ENCODE measurements at places on chromosomes 6 and 20. TPM values are rescaled to one million over a fixed set of nuclear protein-coding genes. Genes with fewer than 3 reads are reported as not detected.

DNA sequence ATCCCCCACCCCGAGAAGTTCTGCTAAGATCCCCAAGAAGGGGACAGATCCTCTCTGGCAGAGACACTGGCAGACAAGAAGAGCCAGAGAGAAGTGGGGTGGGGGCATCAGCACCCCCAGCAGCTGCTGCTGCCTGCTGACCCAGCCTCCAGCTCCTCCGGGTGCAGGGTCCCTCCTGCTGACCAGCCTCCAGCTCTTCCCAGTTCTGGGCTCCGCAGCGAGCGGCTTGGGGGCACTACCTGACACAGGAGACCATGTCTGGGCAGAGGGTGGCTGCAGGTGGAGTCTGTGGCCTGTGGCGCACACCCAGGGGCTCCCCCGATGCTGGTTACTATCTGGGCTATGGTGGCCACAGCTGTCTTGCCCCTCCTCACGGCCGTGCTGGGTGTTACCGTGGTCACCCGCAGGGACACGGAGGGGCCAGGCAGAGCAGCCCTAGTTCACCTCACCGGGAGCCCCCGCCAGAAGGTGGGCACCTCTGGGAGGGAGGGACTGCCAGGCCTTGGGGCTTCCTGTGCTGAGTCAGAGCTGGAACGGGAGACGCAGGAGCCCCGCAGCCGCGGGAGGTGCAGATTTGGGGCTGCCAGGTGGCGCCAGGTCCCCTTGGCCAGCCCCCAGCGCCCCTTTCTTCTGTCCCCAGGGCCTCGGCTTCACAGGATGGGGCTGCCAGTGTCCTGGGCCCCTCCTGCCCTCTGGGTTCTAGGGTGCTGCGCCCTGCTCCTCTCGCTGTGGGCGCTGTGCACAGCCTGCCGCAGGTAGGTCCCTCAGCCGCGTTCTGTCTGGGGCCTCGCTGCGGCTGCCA, 630 bp downstream of the LIME1 start:
- no peak for DNase-seq

DNA sequence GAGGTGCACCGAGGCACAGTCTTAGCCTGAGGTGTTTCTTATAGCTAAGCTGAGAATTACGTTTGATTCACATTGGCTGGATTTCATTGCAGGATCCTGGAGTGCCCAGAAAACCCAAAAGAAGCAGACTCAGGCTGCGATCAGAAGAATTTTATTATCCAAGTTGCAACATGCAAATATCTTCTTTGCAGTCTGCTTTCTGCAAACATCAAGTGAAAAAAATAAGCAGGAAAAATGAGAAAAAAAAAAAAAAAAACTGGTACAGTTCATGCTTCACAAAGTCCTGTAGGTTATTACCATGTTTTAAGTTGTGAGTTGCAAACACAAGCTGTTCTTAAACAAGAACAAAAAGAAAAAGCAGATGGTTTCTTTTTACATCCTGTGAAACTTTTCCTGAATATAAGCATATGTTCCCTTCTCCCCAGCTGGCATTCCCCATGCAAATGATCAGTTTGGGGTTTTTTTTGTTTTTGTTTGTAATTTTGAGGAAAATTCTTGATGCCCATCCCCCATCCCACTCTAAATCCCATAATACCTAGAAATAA, 349.0 kb downstream of the CBLN4 start:
- no peak for DNase-seq

GRCh38 chr6:56368491-56368890, 121.1 kb upstream of the COL21A1 start:
- DNase-seq: no peak

GRCh38 chr6:159163901-159164370, 5.3 kb upstream of the FNDC1 start:
- no peak for DNase-seq

DNA sequence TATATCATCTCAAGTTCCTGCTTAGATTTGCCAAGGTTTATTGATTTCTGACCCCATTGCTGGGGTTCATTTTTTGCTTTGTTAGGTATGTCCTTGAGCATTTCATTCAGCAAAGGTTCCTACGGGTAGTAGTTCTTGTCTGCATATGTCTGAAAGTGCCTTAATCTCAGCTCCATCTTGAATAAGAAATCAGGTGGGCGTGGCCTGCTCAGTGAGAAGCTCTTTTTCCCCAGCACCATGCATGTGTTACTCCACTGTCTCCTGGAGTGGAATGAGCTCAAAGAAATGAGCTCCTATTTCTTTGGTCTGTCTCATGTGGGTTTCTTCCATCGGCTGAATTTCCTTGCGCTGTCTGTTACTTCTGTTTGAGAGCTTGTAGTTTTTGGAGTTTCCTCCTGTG, 201.9 kb downstream of the QKI start:
- no peak for DNase-seq

DNA sequence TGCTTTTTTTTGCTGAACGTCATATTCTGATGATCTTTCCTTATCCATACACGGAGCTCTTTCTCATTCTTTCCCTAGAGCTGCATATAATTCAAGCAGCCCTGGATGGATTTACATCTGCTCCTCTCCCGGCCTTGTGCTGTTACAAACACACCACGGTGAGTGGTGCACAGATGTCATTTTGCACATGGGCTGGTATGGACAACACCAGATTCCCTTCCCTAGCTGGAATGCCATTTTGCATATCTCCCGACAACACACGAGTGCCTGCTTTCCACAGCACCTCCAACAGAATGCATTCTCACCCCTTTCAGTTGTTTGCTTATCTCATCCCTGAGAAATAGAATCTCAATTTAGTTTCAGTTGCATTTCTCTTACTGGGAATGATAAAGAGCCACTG, 69.5 kb upstream of the AFDN start:
- DNase-seq: no peak

DNA sequence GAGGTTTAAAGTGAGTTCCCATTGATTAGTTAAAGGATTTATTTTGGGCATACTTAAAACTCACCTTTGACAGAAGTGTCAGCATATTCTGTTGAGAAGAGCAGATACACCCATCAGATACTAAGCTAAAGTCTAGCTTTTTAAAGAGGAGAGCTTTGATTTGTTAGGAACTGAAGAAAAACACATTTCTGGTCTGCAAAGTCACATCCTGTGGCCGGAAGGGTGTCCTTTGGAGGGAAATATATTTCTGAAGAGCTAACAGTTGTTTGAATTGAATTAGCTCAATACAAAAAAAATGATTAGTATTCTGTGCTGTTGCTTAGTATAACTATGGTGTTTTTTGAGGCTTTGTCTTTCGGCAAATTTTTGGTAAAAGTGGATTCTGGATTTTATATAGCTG, 302.7 kb downstream of the RFPL4B start:
- DNase-seq: no peak

DNA sequence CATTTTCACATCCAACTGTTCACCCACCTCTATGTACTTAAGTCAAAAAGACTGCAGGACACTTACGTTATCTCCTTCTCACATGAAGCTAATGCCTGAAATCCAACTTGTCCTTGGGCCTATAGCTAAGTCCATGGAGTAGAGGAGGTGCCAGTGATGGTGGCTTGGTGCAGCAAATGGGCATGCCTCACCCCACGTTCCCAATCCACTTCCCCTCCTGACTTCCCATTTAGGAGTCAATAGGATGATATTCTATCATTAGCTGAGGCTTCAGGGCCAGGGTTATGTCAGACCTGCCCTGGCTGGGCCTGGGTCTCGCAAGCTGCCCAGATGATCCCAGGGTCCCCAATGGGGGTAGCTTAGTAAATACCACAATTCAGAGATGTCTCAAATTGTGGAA, 410.4 kb downstream of the MAFB start:
- DNase-seq: no peak

- no peak for DNase-seq
Observed at GRCh38 chr6:108707328-108707976, 140.8 kb upstream of the ARMC2 start.

DNA sequence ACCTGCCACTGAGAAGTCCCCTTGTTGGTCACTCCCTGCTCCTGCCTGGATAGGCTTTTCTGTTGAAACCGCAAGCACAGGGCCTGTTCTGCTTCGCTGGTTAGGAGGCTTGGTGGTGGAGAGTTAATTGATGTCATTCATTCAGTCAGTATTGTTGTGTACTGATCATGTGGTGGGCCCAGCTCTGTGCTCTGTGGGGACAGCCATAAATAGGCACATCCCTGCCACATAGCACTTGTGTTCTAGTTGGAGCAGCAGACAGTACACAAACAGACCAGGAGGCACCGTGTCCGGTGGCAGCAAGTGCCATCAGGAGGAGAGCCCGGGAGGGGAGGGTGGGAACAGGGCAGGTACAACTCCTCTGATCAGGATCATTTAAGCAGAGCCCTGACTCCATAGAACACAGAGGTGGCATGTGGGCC, 155.2 kb upstream of the INSM1 start:
- no peak for DNase-seq

DNA sequence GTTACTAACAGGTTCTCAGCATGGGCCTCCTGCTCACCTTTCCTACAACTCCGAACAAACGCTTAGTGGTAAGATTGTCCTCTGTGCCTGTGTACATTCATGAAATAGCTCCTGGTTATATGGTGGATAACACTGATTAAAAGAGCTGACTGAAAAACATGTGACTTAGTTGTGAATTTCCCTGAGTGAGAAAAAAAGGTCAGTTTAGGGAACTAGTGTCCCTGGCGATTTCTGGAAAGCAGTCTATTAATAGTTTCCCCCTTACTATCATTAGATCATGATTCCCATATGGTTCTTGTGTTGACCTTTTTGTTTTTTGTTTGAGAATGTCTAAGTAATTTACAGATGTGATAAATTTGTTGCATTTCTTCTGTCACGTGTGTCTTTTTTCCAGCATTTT, 15.6 kb downstream of the SNRPC start:
- DNase-seq: no peak

DNA sequence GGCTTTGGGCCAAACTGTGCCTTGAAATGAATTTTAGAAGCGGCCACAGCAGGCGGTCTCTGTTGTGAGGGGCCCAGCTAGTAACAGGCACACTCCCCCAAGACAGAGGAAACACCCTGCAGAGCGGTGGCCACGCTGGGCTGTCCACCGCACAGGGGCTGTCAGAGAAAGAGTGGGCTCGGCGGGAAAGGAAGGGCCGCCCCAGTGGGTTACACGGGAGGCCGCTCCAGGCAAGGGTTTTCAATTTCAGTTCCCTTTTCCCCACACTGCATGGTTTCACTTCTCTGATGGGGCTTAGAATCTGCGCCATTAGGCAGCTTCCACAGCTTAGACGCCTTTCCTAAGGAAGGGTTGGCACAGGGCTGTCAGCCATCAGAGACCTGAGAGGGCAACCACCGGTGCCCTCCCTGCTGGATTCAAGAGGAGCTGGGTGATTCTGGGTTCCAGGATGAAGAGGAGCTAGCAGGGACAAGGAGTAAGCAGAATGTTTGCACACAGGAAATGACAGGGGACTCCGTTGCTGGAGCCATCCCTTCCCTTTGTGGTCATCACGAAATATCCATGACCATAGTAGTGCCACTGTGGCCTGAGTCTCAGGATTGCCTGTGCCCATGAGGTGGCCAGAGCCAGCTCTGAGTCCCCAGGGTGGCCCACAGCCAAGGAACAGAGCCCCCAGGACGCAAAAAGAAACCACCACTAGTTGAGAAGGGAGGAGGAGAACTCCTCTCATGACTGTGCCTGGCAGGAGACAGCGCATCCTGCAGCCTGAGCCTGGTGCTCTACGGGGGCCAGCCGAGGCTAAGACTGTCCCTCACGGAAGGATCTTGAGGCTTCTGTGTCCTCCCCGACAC, 282.7 kb downstream of the NRN1 start:
- DNase-seq: no peak

- no peak for DNase-seq
Observed at GRCh38 chr6:150134280-150134920, 8.4 kb upstream of the PPP1R14C start.

The PNPLA1 gene
- total RNA-seq: 0.14 TPM

The TBX18 gene
- total RNA-seq: 10.1 TPM

The SRF gene
- total RNA-seq: 52.2 TPM

The CTCFL gene
- 0.33 TPM for total RNA-seq

The PRRT1 gene
- 4.5 TPM for total RNA-seq

The SS18L1 gene
- total RNA-seq: 26.2 TPM
